ENCODE measurements at places on chromosomes 3 and 15.

DNA sequence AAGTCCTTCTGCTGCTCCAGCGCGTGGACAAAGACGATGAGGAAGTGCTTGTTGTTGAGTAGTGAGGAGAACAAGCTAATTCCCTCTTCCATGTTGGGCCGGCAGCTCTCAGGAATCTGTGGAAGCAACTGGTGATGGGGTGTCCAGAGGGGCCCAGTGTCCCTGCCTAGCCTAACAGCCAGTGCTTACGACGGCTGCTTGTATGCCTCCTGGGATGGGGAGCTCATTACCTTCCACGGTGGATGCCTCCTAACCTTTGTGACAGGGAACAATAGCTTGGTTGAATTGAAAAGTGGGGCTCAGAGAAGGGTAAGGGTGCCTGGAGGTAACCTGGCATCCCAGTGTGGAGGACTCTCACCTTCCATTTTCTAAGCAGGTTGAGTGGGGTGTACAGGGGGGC lies 22.9 kb downstream of the H1-8 start:
- DNase-seq = no peak

GRCh38 chr15:59384507-59384906 lies 11.8 kb upstream of the MYO1E start:
- DNase-seq = no peak

DNA sequence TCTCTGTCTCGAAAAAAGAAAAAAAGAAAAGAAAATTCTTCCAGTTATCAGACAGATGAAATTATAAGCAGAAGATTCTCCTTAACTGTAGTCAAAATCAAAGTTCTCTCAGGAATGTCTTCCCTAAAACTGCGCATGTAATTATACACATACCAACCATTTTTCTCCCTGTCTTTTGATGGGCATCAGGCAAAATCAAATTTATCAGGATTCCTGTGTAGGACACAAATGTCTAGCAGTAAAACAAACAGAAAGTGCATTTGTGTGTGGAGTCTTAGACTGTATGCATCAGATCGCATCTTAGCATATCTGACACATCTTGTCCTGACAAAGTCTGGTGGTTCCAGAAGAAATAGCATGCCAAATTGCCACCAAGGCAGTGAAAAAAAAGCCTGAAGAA lies 3.9 kb upstream of the ARPIN start:
- no peak for DNase-seq

DNA sequence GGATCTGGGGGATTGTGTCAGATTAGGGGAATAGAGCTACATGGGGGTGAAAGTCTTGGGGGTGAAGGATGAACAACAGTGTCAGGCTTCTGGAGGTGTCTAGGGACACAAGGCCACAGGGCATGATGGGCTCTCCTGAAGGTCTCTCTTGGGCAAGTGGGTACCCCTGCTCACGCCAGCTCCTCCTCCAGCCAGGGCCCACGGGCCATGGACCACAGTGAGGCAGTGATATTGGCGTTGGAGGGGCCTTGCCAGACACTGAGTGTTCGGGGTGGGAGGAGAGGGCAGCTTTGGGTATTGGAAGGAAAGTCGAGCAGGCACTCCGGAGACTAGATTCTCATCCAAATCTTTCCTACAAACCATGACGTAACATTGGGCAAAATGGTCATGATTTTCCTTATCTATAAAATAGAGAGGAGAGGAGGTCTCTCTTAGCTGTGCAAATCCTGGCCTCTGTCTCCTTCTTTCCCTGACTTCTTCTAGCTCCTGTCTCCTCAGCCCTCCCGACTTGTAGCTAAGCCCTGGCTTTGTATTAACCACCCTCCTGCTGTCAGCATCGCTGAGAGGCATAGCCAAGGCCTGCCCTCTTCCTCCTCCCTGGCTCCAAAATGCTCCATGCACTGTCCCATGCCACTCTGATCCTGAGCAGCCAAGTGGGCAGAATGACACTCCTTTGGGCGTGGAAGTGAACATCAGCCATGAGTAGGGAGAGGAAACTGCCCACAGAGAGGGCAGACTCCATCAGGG lies 24.0 kb upstream of the SRP14 start:
- DNase-seq = no peak

- no peak for DNase-seq
Observed at GRCh38 chr3:136385457-136385856, 135.3 kb downstream of the PCCB start.
